ENCODE measurements at places on chromosomes 5 and 9. TPM values are rescaled to one million over a fixed set of nuclear protein-coding genes. Genes with fewer than 3 reads are reported as not detected.

GRCh38 chr9:20496328-20496727 is 126.0 kb downstream of the MLLT3 start:
- ATAC-seq, result no peak

DNA sequence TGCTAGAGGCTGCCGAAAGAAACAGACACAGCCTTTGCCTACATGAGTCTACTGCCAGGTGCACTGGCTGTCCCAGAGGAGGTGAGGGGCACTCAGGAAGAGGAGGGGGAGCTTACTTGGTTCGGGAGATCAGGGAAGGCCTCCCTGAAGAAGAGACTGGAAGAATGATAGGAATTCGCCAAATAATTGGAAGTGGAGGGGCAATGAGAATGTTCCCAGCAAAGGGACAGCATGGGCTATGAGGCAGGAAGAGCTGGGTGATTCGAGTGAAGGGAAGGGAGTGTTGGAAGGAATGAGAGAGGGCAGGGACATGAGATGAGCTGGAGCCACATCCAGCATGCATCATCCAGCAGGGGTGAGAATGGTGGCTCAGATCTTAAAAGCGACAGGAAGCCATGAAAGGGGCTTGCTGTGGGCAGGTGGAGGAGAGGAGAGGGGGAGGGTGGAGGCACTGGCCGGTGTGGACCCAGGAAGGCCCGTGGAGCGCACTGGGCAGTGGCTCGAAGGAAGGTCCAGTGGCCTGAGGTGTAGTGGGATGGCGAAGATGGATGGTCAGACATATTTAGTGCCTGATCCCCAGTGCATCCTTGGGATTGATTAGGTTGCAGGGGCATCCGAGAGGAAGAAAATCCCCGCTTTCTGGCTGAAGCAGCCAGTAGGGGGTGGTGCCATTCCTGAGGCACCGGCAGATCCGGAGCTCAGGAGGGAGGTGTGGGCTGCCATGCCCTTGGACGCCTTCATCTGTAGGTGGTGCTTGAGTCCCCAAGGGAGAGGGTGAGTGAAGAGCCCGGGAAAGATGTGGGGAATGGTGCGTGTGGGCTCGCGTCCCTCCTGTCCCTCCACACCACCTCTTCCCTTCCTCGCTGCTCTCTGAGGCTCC is 53.5 kb upstream of the GARNL3 start:
- no peak for ATAC-seq

DNA sequence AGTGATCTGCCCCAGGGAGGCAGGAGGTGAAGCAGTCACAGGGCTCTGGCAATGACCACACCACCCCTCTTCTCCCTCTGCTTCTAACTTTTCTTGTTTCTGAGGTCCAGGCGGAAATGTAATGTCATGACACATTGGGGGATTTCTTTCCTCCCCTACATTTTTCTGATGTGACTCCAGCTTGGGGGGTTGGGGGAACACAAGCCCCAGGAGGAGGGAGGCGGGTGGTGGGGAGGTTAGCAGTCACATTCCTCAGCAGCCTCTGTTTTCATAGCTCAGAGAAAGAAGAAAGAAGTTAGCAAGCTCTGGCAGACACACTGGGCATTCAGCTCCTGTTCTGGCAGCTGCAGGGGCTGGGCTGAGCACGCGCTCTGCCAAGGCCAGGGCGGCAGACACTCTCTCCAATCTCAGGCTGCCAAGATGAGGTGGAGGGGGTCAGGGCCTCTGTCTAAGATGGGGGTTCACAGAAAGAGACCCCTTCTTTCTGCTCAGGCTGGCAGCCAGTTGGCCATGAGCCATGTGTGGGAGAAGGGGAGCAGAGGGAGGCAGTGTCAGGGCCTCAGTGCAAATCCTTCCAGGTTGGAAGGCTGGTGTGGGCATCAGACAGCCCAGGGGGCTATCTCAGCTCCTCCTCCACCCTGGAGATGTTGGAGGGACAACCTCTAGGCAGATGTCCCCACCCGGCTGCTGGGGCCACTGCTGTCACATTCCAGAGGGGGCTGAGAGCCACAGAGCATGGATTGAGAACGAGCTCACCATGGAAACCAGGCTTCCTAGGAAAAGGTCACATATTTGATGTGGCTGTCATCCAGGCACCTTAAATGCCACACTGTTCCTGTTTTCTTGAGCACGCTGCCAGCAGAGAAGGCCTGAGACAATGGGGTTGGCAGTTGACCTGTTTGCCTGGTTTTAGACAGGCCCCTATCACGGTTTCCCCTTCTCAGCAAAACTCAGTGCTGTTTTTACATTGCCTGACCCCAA is 20.1 kb upstream of the PFDN1 start:
- peak; percentile 72 for ATAC-seq

- ATAC-seq, result no peak
Observed at GRCh38 chr5:73789851-73790281, 163.9 kb downstream of the ARHGEF28 start.

- no peak for ATAC-seq
Observed at GRCh38 chr5:111132731-111133435, 40.7 kb downstream of the WDR36 start.

The RUSC2 gene
- total RNA-seq, result 43.8 TPM
